ENCODE measurements at places on chromosomes 7 and 10.

DNA sequence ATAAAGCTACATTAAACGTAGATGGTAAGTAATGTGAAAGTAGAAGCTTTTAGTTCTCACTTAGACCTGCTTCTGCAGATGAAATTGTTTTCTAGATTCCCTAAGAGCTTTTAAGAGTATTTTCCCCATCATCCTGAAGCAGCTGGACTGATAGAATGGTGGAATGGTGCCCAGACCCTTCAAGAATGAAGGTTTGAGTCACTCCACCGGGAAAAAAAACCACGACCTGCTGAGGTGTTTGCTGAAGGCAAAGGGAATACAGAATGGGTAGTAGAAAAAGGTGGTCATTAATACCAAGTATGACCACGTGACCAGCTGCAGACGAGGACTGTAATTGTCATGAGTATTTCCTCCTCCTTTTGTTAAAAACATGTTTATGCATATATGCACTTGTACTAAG, 79.2 kb upstream of the PTPRZ1 start:
- DNase-seq, result no peak

- no peak for DNase-seq
Measured at GRCh38 chr7:53302496-53303246, 267.2 kb downstream of the POM121L12 start.

DNA sequence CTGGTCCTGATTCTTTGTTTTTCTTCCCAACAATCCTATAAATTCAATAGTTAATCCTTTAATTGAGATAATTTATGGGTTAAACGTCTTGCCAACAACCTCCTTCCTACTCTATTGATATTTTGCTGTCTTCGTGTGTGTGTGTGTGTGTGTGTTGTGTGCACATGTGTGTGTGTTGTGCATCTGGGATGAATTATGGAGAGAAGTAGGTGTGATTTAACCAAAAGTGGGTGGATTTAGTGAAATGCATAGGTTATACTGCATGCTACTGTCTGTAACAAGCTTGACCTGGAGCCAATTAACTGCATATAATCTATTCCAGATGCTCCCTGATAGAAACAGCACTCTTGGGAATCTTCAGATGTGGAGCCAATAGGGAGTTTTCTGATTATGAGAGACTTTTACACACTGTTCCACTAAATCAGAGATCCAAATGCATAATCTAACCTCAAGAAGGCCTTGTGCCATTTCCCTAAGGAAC, 61.2 kb downstream of the SEMA3D start:
- DNase-seq, result no peak

DNA sequence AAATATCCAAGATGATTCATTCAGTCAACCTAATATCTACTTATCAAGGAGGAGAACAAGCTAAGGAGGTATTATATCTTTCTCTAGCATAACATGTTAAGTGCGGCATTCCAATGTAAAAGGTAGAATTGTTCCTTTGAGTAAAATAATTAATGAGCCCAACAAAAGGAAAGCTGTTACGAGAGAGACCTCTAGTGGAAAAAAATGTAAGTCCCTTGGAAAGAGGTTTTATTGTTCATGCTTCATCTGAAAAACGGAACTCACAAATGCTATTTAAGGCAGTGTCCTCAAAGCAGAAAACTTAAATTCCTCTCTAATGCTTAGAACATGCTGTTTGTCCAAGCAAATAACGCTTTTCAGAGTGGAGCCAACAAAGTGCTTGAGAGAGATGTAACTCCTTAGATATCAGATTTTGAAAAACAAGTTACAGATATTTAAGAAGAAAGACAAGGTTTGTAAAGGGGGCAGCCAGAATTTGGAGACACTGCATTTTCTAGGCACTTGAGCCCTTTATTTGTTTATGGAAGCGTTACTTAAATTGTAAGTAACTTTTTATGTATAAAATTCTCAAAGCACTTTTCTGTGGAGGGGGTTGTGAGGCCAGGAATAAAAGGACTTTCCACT, 119.9 kb downstream of the TFEC start:
- DNase-seq, result no peak

GRCh38 chr7:108211382-108212201, 81.4 kb upstream of the LAMB4 start:
- no peak for DNase-seq

- no peak for DNase-seq
Measured at GRCh38 chr7:2629746-2630681, 1.8 kb upstream of the TTYH3 start.

DNA sequence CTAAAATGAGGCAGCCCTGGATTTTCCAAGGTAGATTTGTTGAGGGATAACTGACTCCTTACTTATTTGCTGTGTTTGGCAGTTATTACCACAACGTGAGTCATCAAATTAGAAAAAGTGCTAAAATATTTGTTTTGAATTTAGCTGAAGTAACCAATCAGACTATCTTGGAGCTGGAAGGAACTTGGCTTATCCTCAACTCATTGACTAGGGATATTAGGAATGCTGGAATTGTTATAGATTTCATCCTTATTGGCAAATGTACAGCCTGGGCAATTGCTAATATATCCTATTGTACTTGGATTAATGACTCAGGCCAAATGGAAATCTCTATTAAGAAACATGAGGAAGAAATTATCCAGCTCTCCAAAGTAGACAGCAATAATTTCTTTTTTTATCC, 1189.0 kb upstream of the LRRN3 start:
- no peak for DNase-seq

DNA sequence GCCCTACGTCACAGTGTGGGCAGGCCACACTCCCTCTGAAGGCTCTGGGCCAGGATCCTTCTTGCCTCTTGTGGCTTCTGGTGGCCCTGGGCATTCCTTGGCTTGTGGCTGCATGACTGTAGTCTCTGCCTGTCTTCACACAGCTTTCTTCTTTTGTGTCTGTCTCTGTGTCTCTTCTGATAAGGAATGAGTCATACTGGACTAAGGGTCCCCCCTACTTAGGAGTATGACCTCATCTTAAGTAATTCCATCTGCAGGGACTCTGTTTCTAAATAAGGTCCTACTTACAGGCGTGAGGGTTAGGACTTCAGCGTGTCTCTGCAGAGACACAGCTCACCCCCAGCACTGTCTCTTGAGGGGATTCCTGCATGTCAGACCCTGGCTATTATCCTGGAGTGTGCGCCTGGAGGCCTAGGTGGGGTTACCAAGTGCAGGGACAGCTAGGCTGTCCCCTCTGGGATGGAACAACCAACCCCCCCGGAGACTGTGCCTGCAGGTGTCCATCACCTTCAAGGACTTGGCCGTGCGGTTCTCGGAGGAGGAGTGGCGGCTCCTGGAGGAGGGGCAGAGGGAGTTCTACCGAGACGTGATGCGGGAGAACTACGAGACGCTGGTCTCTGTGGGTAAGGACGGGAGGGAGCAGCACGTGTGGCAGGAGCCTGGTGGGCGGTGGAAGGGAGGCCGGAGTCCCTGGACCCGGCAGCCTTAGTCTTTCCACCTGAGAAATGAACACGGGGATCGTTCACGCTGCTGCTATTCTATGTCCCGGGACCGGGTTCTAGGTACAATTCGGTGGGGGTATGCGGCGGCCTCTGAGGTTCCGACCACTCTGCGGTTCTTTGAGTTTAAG, 54.1 kb downstream of the ZNF467 start:
- DNase-seq, result no peak

- DNase-seq, result no peak
Measured at GRCh38 chr7:1861799-1862458, 191.9 kb downstream of the ELFN1 start.

DNA sequence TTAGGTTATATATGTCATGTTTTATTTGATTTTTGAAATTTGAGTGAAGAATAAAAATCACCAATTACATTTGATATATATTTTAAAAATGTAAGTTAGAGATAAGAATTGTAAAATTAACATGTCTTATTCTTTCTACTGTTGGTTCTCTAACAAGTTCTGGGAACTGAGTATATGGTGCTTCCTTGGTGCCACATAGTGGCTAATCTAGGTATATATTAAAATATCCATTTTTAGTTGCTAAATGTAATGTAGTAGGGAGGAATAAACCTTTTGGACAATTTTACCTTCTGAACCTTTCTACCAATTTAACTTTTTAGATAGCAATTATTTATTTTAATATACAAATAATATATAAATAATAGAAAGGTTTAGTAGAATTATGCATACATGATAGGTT, 17.5 kb downstream of the CFAP69 start:
- peak; percentile 29 for DNase-seq

- no peak for DNase-seq
Measured at GRCh38 chr7:51005074-51005473, 222.4 kb upstream of the GRB10 start.

- no peak for DNase-seq
Measured at GRCh38 chr10:3976718-3977117, 191.7 kb upstream of the KLF6 start.

- no peak for DNase-seq
Measured at GRCh38 chr7:95874541-95875265, 102.3 kb downstream of the DYNC1I1 start.

- no peak for DNase-seq
Measured at GRCh38 chr10:3623746-3624145, 161.3 kb downstream of the KLF6 start.

- DNase-seq, result no peak
Measured at GRCh38 chr10:98488669-98489430, 42.1 kb upstream of the HPS1 start.

DNA sequence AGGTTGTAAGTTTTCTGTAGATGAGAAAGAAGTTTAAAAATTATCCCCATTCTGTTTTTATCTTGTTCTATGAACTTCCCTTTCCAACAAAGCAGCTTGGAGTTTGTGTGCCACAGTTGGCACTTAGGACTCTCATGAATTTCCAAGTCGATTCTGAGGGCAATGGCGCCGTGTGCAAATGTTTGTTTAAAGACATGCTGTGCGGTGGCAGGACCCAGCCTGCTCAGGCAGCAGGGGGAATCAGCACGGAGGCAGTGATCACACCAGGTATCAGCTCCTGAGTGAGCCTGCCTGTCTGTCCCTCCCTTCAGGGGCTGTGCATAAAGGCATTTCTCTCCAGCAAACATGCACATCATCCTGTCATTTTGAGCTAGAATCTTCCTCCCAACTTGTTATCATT, 109.8 kb upstream of the WDR11 start:
- DNase-seq, result no peak

DNA sequence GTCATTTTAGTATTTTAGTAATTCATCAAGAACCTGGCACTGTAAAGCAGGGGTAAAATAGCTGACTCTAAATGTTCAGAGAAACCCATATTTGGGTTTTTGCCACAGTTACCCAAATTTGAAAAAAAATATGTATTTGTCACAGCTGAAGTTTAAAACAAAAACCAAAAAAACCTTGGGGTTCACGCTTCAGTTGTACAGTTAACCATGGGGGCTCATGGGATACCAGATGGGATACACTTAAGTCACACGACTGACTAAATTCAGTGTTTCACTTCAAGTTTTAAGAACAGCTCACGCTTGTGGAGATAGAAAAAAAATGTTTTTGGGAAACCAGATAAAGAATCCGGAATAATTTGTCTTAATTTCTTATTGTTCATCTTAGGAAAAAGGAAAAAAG, 2.1 kb downstream of the ARL3 start:
- DNase-seq, result no peak

DNA sequence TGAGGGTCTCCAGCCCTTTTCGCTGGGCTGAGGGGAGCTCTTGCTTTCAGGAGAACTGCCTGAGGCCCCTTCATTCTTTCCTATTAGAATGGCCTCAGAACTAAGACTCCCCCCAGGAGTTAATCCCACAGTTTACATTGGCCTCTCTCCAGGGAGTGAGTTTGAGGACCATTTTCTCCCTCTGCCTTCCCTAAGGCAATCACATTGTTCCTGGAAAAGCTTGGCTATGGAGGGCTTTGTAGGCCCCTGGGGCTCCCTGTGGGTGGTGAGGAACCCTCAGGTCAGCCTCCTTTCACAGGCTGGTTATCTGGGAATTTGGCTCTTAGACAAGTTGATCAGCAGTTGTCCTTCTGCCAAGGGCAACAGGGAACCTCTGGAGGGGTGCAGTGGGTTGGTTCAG, 343.7 kb downstream of the RPS24 start:
- no peak for DNase-seq

DNA sequence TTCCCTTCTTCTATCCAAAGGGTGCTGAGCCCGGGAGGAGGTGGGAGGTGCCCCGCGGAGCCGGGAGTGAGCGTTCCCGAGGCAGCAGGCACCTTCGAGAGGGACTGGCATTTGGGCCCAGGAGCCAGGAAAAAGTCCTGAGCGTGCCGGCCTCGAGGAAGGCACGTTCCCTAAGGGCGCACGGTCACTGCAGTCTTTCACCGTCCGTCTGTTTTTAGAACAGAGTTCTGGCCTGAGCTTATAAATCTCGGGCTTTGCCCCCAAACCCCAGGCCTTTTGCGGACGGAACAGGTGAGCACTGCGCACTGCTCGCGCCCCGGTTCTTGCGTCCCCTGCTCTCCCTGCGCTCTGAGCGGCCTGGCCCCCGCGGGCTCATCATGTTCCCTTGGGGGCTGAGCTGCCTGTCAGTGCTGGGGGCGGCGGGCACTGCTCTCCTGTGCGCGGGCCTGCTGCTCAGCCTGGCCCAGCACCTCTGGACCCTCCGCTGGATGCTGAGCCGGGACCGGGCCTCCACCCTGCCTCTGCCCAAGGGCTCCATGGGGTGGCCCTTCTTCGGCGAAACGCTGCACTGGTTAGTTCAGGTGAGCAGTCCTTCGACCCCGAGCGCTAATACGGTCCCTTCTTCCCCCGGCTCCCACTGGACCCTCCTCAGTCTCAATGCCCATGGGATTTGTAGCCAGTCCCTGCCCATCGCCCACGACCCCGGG, 442 bp downstream of the CYP26C1 start:
- no peak for DNase-seq

- DNase-seq, result no peak
Measured at GRCh38 chr10:69657866-69658265, 27.8 kb downstream of the FAM241B start.

- no peak for DNase-seq
Measured at GRCh38 chr7:107118109-107118900, 50.5 kb upstream of the HBP1 start.

GRCh38 chr10:13759168-13759567, 172.4 kb downstream of the PRPF18 start:
- DNase-seq, result no peak

DNA sequence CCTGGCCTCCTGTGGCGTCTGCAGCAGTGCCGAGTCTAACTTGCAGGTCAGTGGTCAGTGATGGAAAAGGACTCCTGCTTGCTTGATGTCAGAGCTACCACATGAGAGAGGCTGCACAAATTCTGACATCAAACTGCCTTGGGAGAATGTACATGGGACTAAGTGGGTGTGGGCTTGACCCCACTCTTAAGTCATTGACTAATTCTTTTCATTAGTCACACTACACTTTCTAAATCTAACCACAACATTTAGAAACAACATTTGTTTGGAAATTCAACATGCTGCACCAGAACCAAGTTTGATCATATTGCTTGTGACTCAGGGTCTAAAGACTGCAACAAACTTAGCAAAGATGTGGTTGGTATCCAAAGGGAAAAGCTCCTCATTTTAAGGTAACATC, 24.4 kb upstream of the CDC14C start:
- DNase-seq, result no peak

DNA sequence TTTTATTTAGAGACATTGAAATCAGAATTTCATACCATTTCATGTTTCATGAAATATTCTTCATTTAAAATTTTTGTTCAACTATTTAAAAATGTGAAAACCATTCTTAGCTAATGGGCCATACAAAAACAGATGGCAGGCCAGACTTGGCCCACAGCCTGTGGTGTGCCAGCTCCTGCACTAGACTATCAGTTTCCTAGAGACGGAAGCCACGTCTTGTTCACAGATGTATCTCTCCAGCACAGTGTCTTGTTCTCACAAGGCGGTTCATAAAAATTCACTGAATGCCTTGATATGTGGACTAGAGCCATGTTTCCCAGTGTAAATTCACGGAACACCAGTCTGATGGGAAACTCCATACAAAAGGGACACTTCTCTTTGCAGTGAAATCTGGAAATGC, 216.0 kb downstream of the KCNMA1 start:
- DNase-seq, result no peak

GRCh38 chr10:83994325-83994724, 145.0 kb upstream of the GHITM start:
- DNase-seq, result no peak

Data from NCI-H2081 treated with DMSO at 0.1 percent for 48 hours (cell line).